RWPE1 (cell line): ENCODE measurements at places on chromosomes 16 and 17.

DNA sequence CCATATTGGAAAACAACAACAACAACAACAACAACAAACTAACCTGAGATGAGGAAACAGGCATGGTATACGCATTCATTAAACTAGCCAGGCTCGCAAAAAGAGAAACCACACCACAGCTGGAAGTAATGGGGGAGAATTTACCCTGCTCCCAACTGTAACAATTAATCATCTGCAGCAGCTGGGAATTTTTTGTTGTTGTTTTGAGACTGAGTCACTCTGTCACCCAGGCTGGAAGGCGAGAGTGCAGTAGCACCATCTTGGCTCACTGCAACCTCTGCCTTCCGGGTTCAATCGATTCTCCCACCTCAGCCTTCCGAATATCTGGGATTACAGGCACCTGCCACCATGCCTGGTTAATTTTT, 16.3 kb downstream of the PRPSAP1 start:
- no peak for DNase-seq

GRCh38 chr17:78359321-78359996, 418 bp downstream of the SOCS3 start:
- no peak for DNase-seq

- DNase-seq, result no peak
Measured at GRCh38 chr16:79560318-79560717, 40.2 kb downstream of the MAF start.

- no peak for DNase-seq
Measured at GRCh38 chr17:71229070-71229469, 891.8 kb upstream of the SOX9 start.

DNA sequence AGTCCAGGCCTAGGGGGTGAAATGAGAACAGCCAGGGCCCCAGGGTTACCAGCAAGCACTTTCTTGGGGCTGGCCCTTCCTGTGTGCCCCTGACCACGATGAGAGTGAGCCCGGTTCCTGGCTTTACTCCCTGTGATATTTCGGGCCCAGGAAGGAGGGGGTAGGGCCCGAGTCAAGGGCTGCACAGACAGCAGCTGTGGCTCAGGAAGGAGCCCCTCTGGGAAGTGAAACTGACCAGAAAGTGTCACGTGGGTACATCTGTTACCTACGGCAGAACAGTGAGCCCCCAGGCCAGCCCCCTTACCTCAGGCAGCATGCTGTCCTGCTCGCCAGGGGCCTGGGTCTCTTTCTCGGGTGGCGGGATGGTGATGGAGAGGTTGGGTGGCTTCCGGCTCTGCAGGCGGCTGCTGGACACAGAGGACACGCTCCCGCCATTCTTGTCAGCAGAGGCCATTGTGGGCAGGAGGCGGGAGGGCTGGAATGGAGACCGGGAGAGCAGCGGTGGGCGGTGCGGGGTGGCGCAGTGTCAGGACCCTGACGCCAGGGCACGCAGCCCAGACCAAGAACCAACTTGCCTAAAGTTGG, 13.8 kb downstream of the AANAT start:
- DNase-seq, result no peak

DNA sequence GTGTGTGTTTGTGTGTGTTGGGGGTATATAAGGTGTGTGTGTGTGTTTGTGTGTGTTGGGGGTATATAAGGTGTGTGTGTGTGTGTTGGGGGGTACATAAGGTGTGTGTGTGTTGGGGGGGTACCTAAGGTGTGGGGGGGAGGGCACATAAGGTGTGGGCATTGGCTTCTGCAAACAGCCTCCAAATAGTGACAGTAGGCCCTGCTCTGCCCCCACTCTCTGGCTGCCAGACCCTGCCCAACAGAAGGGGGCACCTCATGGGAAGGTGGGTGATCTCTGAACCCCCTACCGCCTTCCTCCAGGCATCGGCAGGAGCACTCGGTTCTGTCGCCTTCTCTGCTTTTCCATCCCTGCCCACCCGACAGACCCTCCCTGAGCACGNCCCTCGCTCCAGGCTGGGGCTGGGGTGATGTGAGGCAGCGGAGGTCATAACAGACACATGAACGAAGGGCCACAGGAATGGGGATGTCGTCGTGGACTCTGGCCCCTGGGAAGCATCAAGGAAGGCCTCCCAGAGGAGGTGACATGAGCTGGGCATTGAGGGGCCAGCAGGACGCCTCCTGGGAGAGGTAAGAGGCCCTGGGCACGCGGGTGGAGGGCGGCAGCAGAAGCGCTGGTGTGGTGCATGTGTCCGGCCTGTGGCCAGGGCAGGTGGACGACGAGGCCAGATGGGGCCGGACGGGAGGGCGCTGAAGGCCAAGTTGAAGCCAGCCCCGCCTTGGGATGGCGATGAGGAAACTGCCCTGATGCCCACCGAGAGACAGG, 136.6 kb upstream of the RPH3AL start:
- no peak for DNase-seq

- DNase-seq, result no peak
Measured at GRCh38 chr17:50262001-50262794, 12.1 kb upstream of the TMEM92 start.

GRCh38 chr17:38852771-38853291, 690 bp downstream of the RPL23 start:
- DNase-seq, result no peak

DNA sequence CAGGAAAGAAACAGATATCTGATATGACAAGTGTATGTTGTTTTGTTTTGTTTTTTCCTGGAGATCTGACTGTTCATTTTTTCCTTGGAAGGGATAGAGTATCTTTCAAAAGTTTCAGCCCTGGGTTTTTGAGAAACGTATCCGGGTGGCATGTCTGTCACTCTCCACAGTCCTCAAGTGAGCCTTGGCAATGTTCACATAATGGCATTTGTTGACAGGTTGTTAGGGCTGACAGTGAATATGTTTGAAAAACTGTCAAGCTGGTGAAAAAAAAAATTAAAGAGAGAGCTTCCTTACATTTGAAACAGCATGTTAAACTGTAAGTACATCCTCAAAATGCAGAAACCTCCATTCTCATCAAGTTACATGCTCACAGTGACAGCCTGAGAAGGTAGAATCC, 113.0 kb upstream of the DYNLRB2 start:
- DNase-seq, result no peak

DNA sequence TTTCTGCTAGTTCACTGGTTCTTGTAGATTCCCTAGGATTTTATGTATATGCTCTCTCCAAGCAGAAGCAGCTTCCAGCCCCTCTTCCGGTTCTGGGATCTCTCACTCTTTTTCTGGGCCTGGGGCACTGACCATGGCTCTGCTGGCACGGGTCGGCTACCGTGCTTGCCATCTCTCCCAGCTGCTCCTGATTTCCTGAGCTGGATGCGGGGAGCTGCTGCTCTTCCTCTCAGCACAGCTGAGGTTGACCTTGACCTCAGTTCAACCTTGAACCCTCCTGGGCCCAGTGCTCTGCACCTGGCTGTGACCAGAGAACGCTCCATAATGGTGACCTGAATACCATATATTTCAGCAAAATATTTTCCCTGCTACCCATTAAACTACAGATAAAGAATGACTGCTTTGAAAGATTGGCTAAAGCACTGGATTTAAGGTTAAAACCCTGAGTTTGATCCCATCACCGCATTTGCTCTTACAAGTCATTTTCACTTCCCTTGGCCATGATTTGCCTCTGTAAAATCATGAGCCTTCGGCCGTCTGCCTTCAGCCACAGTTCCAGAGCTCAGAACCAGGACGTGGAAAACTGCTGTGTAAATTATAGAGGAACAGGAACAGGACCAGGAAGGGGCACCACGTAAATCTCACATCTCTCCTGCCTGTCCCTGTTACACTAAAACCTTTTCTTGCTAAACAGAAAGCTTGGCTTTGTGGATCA, 130.8 kb upstream of the CHMP6 start:
- DNase-seq, result no peak

DNA sequence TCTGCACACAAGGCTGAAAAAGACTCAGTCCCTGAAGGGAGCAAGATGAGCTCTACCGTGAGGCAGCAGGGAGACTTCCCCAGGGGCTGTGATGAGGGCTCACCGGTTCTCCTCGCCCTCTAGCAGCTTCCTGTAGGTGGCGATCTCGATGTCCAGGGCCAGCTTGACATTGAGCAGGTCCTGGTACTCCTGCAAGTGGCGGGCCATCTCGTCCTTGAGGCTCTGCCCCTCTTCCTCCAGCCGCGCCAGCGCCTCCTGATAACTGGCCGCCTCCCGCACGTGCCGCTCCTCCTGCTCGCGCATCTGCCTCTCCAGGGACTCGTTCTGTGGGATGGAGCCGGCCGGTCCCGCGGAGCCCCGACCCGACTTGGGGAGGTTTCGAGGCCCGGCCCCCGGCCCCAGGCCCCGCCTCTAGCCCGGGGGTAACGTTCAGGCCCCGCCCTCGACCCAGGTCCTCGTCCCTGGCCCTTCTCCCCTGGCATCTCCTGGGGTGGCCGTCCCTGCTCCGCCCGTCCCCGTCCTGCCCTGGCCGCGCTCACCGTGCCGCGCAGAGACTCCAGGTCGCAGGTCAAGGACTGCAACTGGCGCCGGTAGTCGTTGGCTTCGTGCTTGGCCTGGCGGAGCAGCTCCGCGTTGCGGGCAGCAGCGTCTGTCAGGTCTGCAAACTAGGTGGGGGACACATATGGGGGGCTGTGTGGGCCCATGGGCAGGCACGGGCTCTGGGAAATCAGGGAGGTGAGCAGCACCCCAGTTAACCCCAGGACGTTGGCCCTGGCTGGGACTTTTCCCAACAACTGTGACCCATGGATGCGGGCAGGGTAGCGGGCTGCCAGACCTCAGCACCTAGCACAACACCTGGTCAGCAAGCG, 3.9 kb downstream of the GFAP start:
- DNase-seq, result no peak

DNA sequence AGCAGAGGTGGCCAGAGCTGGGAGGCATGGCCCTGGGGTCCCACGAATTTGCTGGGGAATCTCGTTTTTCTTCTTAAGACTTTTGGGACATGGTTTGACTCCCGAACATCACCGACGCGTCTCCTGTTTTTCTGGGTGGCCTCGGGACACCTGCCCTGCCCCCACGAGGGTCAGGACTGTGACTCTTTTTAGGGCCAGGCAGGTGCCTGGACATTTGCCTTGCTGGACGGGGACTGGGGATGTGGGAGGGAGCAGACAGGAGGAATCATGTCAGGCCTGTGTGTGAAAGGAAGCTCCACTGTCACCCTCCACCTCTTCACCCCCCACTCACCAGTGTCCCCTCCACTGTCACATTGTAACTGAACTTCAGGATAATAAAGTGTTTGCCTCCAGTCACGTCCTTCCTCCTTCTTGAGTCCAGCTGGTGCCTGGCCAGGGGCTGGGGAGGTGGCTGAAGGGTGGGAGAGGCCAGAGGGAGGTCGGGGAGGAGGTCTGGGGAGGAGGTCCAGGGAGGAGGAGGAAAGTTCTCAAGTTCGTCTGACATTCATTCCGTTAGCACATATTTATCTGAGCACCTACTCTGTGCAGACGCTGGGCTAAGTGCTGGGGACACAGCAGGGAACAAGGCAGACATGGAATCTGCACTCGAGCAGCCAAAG, 2.3 kb downstream of the CSF3 start:
- DNase-seq, result no peak

DNA sequence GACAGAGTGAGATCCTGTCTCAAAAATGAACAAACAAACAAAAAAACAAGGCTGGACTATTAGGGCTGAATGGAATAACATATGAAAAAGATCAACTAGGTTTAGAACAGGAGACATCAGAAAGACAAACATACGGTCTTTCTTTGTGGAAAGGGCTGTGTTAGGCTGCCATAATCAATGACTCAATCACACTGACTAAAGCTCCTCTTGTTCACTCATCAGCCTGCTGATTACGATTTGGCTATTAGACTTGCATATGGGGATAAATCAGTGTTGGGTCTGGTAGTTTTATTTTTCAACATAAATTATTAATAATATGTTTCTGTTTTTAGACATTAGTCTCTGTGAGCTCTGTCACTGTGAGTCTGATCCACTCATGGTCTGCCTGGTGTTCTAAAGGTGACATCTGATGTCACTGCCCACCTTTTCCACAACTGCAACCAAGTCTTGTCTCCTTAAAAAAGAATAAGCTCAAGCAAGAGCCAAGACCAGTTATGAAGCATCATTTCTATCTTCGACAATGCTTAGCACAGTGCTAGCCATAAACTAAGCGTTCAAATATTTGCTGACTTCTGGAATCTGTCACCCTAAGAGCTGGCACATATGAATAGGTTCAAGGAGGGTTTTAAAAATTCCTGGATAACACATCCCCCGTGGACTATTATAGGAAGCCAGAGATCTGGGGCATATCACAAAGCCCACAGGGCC, 10.2 kb downstream of the CFAP20 start:
- DNase-seq, result no peak

DNA sequence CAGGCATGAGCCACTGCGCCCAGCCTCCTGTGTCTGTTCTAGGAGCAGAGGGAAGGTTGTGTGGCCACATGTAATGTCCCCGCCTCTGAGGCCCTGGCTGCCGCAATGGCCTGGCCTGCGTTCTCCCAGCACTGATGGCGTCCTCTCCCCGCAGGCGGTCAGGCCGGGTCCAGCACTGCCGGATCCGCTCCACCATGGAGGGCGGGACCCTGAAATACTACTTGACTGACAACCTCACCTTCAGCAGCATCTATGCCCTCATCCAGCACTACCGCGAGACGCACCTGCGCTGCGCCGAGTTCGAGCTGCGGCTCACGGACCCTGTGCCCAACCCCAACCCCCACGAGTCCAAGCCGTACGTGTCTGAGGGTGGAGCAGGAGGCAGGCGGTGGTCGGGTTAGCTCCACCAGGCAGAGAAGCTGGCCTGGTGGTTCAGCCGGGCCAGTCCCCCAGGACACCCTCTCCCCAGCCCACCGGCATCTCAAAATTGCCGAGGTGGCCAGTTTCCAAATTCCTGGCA, 100.8 kb downstream of the SDR42E1 start:
- no peak for DNase-seq

DNA sequence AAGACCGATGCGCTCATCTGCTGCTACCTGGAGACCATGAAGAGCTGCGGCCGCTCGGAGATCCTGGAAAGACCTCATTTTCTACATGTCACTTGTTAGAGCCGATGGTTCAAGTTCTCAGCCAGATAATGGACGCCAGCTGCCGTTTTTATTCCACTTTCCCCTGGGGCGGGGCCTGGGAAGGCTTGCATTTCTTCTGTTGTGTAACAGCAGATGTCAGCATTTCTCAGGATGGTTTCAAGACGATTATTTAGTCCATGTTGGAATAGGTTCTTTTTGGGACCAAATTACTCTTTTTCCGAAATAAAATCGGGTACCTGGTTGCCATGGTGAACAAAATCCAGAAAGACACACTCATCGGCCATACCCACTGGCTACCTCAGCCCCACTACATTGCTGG, 1418.3 kb downstream of the CDH11 start:
- no peak for DNase-seq

DNA sequence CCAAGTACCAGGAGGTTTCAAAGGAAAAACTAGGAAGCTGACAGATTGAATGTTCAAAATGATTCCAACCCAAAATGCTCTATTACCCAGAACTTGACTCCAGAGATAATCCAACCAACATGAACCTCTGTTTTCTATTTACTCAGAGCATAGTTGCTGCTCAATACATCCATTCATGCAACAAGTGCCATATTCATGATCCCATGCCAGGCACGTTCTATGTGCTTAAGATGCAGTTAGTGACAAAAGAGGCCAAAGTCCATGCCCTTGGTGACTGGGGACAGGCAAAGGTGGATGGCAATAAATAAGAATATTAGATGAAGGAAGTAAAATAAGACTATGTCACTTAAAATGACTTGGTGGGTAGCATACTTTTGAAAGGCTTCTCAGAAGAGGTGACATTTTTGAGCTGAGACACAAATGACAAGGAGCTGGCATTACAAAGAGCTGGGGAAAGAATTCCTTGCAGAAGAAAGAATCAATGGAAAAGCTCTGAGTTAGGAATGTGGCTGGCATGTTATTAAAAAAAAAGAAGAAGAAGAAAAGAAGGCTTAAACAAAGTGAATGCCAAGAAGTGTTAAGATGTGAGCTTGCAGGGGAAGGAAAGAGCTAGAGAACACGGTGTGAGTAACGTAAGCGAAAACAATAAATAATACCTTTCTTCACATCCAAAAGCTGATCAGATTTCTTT, 34.5 kb downstream of the TOX3 start:
- DNase-seq, result no peak
